ENCODE measurements at places on chromosomes 2 and 18. TPM values are rescaled to one million over a fixed set of nuclear protein-coding genes. Genes with fewer than 3 reads are reported as not detected.

PFN4 gene
- not detected for total RNA-seq

PDE1A gene
- total RNA-seq = 0.25 TPM

DNA sequence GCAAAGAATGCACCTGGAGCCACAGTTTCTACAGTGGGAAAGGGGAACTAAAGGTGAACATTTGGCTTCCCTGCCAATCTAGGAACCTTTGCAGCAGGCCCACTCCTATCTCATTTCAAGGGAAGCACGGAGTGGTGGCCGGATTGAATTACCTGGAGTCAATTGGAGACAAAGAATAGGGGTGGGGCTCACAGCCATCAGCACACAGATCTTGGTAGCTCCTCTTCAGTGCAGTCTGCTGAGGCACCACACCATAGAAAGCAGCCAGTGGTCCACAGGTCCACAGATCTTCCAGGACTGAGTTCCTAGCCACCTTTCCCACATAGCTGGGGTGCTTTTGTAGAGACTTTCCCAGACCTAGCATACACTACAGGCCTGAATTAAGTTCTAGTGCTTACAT lies 43.5 kb upstream of the NXPH2 start:
- no peaks in the 10 kb centered on the region for H3K36me3 ChIP-seq
- no peak for DNase-seq
- no peaks in the 10 kb centered on the region for H3K27me3 ChIP-seq
- peaks cover 16% of the 10 kb centered on the region for H3K4me1 ChIP-seq
- no peak overlapping the region for H3K27ac ChIP-seq
- H3K4me3 ChIP-seq = no peak overlapping the region

DNA sequence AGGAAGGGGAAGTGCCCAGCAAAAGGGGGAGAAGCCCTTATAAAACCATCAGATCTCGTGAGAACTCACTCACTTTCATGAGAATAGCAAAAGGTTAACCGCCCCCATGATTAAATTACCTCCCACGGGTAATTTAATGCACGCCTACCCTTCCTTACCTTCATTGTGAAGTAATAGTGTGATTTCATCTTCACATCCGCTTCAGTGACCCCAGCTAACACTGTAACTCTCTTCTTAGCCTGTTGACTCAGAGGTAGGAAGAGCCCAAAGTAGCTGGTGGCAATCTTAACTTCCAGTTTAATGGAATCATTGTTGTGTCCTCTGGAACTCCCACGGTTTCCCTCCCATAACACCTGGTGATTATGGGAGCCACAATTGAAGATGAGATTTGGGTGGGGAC lies 120.5 kb downstream of the GULP1 start:
- peaks cover 50% of the 10 kb centered on the region for H3K4me1 ChIP-seq
- H3K27me3 ChIP-seq = peaks cover 52% of the 10 kb centered on the region
- H3K27ac ChIP-seq = no peak overlapping the region
- no peak for DNase-seq
- H3K4me3 ChIP-seq = no peak overlapping the region
- peaks cover 41% of the 10 kb centered on the region for H3K36me3 ChIP-seq
